Right ventricle myocardium superior (tissue), 1 donor: ENCODE measurements at places on chromosomes 2 and 18.

DNA sequence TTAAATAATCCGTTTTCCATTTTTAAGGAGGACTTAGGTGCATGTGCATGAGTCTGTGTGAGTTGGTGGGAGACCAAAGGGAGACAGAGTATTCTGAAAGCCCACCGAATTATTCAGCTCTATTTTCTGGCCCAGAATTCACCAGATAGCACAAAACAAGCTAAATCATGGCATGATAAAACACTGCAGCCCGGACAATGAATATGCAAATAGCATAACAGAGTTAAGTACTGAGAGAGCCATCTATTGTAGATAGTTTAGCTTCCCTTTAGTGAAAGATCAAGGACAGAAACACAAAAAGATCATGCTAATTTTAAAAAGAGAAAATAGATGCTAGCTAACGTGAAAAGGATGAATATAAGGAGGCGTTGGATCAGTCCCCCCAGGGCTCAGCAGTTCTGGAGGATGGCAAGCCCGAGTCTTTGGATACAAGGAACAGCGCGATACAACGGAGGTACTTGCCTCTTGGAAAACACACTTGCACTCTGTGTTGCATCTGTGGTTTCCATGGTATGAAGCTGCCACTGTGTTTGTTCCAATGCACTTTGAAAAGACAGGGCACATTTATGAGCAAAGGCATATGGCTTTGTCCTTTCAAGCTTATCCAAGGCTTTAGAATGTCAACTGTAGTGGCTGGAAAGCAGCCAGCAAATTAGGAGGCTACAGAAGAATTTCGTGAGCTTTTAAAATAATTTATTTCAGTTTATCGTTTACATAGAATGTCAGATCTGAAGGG lies 119.9 kb downstream of the LYPD1 start:
- no peak for DNase-seq

DNA sequence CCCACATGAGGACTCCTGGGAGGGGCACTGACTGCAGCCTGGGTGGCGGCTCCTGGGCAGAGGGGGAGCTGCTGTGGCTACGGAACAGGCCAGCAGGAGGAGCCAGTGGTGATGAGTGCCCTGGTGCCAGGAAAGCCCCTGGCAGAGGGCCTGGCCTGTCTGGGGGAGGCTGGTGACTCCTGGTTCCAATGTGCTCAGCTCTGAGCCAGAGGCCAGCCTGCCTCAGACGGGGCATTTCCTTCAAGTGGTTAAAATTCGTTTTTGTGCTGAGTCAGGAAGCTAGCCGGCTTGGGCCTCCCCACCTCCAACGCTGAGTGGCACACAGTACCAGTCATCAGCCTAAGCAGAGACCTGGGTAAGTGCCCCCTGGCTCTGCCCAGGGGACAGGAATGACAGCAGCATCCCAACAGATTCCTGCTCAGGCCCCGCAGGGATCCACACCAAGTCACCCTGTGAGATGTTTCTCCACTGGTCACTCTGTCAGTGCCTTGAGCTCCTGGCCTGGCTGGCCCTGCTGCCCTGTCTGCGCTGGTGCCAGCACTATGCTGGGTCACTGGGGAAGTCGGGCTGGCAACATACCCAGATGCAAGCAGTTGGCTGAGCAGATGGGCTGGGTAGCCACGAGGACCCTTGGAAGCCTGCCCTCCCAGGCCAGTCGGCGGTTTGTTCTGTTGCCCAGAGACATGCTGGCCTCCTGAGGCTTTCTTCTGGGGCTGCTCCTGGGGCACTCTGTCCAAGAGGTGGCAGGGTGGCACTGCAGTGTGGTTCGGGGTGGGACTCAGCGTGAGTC lies 7.1 kb upstream of the KLF11 start:
- peak; percentile 86 for DNase-seq

DNA sequence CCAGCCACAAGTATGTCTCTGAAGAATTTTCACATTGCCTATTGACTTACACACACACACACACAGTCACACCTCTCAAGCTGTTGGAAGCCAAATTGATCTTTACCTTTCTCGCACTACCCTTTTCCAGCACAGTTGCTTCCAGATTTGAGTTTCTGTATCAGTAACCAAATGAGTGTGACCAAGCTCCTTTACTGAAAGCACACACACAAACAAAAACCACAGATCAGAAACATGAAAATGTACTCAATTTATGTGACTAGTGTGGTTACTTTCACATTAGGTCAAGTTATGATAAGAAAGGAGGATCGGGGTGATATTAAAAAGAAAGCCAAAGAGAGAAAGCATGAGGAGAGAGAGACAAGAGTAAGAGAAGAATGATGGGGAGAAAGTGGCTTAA lies 993.9 kb upstream of the POU3F3 start:
- no peak for DNase-seq

DNA sequence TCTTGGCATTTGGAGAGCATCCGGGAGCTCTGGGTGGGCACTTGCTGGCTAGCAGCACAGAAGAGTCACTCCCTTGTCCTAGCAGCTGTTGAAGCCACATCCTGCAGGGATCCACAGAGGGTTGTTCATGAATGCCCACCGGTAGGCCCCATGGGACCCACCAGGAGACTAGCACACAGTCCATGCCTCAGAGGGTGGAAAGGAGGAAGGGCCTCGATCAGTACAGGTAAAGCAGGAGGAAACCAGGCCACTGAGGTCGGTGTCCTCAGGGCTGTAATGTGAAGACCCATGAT lies 205.8 kb downstream of the SEPTIN10 start:
- DNase-seq, result no peak

DNA sequence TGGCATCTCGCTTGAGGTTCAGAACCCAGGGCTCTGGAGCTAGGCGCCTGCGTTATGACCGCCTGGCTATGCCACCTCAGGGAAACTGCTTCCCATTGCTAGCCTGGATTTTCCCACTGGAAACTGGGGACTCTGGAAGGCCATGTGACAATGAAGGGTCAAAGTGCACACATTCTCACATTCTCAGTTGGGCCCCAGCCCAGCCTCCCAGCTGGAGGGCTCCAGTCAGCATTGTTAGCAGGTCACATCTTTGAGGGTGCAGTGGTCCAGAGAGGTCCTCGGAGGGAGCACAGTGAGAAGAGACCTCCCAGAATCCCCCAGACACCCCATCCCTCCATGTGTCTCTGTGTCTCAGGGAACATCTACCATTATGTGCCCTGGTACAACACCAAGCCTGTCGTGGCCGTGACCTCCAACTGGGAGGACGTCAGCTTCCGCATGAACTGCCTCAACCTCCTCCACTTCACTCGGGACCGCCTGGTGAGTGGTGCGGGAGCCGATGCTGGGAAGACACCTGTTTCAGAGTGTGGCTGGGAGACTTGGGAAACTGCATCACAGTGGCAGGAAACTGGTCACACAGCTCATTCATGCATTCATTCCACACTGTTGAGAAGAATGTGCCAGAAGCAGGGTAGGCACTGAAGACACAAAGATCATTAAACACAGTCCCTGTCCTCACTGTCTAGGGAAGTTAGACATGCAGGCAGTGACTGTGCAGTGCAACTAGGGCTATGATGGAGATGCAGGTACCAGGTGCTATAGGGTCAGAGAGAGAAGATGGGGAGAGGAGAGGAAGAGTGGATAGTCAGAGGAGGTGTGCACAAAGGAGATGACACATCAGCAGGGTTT lies 41.6 kb downstream of the FER1L5 start:
- no peak for DNase-seq

- no peak for DNase-seq
Observed at GRCh38 chr18:9878783-9879242, 7.0 kb upstream of the TXNDC2 start.

DNA sequence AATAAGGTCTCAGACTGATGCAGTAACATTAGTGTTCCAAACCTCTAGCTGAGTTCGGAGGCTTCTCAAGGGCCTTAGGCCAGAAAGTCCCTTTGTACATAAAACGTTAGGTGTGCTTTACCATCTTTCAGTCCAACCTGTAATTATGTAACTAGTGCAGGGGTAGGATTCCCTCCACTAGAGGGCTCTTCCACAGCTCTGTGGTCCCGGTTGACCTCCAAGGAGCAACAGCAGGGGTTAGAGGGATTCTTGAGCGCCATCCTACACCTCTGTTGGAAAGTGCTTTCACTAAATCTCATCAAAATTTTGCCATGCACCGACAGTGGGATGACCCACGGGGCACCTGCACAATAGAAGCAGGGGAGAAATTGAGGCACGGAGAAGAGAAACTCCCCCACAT lies 155.8 kb upstream of the LRP1B start:
- no peak for DNase-seq

- DNase-seq, result no peak
Observed at GRCh38 chr2:229971298-229971790, 49.0 kb downstream of the FBXO36 start.

DNA sequence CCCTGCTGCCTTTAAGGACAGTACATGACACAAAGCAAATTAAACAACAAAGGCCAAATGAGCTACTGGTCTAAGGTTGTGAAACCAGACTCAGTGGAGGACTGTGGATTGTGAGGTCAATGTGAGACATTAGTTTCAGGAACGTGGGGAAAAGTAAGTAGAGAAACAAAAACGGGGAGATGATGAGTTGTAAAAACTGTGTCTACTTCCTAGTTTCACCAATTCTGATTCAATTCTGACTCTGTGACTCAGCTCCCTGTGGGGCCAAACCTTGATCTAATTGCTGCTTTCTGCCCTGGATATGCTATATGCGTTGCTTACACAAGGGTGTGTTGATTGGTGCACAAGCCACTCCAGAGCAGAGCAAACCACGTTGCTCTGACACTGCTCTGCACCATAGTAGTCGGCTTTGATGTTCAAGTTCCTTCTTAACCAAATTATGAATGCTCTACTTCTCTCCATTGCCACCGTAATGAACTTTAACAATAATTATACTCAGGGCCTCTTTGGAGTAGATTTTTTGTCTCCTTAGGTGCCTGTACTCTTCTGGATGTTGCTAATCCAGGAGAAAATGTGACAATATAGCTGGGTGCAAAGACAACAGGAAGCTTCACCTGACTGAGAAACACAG lies 1640.1 kb upstream of the CELF4 start:
- no peak for DNase-seq

DNA sequence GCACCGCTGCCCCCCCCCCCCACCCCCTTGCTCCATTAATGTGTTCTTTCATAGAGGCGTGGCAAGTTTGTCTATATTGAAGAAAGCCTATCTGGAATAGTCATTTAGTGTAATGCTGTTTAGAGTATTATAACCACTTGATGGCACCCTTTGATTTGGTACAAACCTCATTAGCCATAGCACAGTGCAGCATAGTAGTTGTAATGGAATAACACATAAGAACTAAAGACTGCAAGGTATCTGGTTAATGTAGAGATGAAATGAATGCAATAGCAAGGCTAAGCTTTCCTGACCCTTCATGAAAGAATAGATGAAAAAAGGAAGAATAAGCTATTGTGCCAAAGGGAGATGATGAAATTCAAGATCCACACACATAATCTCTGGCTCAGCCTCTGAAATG lies 81.9 kb downstream of the EHBP1 start:
- DNase-seq, result no peak

DNA sequence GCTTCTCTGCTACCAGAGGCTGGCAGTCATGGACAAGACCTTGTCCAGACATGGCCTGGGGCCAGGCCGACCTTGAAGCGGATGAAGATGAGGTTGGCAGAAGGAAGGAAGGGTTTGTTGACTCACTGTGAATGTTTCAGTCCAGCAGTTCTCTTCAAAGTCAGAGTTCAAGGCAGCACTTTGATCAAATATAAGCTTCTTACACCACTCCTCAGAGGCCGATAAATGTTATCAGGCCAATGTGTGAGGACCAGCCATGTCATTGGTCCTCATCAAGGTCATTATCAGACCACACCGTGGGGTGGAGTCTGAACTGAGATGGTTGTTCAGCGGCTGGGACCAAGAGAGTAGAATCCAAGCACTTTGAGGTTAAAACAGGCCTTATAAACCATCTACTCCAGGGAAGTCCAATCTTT lies 35.5 kb downstream of the QPCT start:
- no peak for DNase-seq

DNA sequence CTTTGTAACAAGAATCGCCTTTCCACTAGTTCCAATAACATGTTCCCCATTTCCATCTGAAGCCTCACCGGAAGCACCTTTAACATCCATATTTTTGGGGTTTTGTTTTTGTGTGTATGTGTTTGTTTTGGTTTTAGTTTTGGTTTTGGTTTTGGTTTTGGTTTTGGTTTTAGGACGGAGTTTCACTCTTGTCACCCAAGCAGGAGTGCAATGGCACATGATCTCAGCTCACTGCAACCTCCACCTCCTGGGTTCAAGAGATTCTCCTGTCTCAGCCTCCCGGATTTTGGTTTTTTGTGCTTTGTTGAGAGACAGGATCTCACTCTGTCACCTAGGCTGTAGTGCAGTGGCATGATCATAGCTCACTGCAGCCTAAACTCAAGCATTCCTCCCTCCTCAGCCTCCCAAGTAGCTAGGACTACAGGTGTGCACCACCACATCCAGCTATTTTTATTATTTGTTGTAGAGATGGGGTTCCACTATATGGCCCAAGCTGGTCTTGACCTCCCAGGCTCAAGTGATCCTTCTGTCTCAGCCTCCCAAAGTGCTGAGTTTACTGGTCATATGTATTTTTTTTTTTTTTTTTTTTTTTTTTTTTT lies 36.3 kb downstream of the TGOLN2 start:
- peak; percentile 6 for DNase-seq

- no peak for DNase-seq
Observed at GRCh38 chr18:70448588-70448987, 159.7 kb downstream of the SOCS6 start.

GRCh38 chr18:75525331-75525730 lies 97.8 kb upstream of the SMIM21 start:
- DNase-seq, result no peak

DNA sequence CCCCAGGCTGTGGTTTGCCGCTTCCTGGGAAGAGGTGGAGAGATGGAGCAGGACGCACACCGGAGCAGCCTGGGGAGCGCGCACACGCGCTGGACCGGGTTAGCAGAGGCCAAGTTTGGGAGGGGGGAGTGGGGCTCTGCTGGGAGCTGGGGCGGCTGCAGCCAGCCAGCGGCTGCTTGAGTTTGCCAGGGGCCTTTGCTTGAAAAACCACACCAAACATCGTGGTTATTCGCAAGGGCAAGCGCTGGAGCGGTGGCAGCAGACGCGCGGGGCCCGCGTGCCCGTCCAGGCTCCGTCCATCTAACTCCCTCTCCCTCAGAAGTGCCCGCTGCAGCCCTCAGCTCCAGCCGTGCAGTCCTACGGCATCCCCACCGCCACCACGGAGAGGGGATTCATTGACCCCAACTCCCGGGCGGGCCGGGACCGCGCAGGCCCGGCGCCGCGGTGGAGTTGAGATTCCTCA lies 4.6 kb downstream of the PTGR3 start:
- no peak for DNase-seq
